ENCODE measurements at places on chromosomes 12 and 14. TPM values are rescaled to one million over a fixed set of nuclear protein-coding genes. Genes with fewer than 3 reads are reported as not detected.

- ATAC-seq = no peak
These were observed 34.8 kb downstream of the TMEM229B start for GRCh38 chr14:67453575-67454300.

IL22 gene
- total RNA-seq = 52.3 TPM

- ATAC-seq = no peak
These were observed 56.3 kb downstream of the RPH3A start for GRCh38 chr12:112847708-112848337.

DNA sequence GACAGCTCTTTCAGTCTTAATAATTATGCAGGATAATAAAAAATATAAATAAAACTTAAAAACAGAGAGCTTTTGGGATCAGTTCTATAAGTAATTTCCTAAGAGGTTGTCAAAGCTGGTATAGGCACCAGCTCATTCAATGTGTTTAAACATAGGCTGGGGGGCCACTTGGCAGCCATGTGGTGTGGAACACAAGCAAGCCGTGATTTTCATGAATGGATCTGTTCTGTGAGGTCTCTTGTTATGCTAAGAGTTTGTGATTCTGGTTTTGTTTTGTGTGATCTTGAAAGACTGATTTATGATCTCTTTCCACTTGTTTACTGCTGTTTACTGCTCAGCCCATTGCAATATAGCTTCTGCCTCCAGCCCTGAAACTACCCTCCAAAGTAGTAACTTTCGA is 240.9 kb downstream of the FBXL14 start:
- ATAC-seq = no peak

ANP32D gene
- not detected for total RNA-seq

- ATAC-seq = no peak
These were observed 1145.3 kb downstream of the FSCB start for GRCh38 chr14:43361751-43362150.

GRCh38 chr12:26077915-26078702 is 46.7 kb downstream of the BHLHE41 start:
- no peak for ATAC-seq

- no peak for ATAC-seq
These were observed 43.4 kb upstream of the PIK3C2G start for GRCh38 chr12:18217966-18218365.

DNA sequence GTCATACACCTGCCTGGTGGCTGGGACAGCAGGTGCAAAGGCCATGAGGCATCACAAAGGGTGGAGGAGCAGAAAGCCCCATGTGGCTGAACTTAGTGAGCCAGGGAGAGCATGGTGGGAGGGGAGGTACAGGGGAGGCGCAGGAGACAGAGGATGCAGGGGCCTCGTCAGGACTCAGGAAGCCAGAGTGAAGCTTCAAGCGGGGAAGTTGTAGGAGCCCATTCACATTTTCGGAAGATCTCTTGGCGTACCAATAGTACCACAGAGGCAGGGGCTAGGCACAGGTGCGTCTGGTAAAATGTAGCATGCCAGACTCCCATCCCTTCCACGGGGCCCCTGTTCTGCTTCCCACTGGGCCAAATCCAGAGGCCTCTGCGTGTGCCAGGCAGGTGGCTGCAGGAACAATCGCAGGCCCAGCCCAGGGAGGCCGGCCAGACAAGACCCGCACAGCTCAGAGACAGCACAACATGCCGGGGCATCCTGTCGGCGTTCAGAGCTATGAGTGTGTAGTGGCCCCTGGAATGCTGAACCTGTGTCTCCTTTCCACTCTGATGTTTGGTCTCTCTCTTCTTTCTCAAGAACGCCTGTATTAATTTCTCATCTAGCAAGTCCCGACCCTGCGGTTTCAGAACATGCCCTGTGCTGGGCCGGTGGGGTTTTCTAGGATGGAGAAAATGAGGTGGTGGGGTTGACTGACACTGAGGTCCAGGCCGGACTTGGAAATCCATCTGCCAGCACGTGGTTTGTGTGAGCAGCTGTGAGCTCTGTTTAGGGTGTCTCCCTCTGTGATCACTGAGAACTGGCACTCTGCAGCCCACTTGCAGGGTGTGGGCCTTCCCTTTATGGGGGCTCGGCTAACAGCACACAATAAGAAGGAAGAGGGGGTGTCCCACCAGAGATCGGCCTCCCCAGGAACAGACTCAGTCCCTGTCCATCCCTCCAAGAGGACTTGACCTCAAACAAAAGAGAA is 5.5 kb upstream of the TMEM132D start:
- no peak for ATAC-seq

GRCh38 chr14:59507063-59507751 is 22.9 kb downstream of the JKAMP start:
- ATAC-seq = peak; percentile 68

- ATAC-seq = no peak
These were observed 330.4 kb downstream of the MED13L start for GRCh38 chr12:115946867-115947695.

GRCh38 chr14:76219873-76220272 is 68.2 kb downstream of the GPATCH2L start:
- ATAC-seq = no peak

GRCh38 chr12:2794191-2794735 is 507 bp upstream of the FKBP4 start:
- ATAC-seq = peak; percentile 13

GRCh38 chr12:111638556-111638955 is 39.4 kb upstream of the ATXN2 start:
- no peak for ATAC-seq

DNA sequence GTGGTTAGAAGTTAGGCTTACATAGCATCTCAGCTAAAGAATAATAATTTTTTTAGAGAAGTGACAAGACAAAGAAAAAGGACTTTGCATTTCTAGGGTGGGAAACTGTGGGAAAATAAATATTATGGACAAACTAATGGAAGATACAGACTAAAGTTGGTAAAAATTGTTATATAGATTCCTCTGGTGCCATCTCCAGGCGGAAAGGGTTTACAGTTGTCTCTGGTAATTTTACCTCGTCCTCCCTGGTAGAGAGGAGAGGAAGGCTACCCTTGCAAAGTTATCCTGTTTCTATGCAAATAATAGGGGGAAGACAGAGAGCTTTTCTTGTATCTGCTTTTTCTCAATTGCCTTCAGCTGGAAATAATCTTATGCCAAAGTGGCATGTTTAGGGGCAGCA is 5.2 kb downstream of the OR11G2 start:
- ATAC-seq = no peak

HOXC12 gene
- not detected for total RNA-seq

DNA sequence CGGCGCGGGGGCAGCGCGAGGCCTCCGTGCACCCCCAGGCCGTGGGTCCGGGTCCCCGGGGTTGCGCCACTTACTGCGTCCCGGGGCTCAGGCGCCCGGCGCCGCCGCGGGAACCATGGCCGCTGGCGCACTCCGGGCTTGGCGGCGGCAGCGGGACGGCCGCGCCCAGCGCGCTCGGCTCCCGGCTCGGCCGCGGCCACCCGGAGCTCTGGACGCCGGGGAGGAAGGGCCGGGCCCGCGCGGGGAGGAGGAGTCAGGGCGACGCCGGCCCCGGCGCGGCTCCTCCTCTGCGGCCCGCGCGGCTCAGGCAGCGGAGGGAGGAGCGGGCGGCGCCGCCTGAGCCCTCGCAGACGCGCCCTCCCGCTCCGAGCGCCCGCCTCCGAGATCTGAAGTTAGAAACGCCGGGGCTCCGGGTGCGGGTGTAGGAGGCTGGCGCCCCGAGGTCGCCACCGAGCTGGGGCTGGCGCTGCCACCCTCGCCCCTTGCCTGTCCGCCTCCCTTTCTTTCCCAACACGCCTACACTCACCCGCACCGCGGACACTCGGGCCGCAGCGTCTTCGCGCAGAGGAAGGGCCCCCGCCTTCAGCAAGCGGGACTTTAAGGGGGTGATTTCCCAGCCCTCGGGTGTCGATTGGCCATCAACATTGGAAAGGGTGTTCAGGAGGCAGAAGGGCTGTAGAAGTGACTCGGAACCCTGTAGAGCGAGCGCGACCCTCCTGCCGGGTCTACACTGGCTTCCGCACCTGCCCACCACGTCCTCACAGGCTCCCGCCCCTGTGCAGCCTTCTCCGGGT is at the start of gene NIN:
TSS of gene NIN (minus strand) at position 231 of the 794 bp plus-strand sequence. CDS start 9,106 bp downstream, outside the sequence.
- peak; percentile 92 for ATAC-seq

DNA sequence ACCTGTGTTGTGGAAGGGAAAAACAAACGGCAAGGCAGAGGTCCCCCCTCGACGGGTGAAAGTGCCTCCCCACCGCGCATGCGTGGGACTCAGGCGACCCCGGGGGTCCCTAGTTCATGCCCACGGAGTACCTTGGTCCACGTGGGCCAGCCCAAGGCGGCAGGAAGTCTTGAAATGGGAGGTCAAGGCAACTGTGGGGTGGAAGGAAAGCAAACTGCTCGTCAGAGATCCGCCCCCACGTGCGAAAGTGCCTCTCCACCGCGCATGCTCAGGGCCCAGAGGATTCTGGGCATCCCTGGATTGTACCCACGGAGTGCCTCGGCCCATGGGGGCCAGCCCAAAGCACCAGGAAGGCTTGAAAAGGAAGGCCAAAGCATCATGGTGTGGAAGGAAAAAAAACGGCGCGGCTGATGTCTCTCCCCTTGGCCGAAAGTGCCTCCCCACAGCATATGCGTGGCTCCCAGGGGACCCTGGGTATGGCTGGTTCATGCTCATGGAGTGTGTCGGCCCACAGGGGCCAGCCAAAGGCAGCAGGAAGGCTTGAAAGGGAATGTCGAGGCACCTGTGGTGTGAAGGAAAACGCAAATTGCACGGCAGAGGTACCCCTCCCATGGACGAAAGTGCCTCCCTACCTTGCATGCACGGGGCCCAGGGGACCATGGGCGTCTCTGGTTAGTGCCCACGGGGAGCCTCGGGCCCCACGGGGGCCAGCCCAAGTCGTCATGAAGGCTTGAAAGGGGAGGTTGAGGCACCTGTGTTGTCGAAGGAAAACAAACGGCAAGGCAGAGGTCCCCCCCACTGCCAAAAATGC is 369.7 kb downstream of the ALG10 start:
- ATAC-seq = no peak

ITGB7 gene
- 183 TPM for total RNA-seq

NEMP1 gene
- 117 TPM for total RNA-seq

EPYC gene
- not detected for total RNA-seq

CRIP1 gene
- total RNA-seq = 358 TPM

- no peak for ATAC-seq
These were observed 109.5 kb downstream of the FOXG1 start for GRCh38 chr14:28875934-28876571.

RACGAP1 gene
- total RNA-seq = 132 TPM

DNA sequence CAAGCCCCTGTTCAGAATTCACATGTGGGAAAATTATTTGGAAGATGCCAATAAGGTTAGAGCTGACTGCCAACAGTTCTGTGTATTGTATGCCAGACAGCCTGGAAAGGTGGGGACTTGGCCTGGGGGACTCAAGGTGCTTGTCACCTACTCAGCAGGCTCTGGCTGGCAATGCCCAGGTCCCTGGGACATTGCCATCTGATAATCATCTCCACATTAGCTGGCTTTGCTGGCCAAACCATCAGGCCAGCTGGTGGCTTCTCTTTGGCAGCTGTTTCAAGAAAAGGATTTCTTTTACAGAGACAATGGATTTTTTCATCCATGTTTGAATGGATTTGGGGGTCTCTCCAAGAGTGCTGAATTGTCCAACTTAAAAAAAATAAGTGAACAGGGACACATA is 165.2 kb downstream of the BRMS1L start:
- ATAC-seq = no peak

DAZAP2 gene
- 124 TPM for total RNA-seq

GRCh38 chr12:12541782-12542181 is 20.9 kb downstream of the DUSP16 start:
- ATAC-seq = no peak

GRCh38 chr12:26523708-26524150 is 309.3 kb downstream of the ITPR2 start:
- no peak for ATAC-seq

DNA sequence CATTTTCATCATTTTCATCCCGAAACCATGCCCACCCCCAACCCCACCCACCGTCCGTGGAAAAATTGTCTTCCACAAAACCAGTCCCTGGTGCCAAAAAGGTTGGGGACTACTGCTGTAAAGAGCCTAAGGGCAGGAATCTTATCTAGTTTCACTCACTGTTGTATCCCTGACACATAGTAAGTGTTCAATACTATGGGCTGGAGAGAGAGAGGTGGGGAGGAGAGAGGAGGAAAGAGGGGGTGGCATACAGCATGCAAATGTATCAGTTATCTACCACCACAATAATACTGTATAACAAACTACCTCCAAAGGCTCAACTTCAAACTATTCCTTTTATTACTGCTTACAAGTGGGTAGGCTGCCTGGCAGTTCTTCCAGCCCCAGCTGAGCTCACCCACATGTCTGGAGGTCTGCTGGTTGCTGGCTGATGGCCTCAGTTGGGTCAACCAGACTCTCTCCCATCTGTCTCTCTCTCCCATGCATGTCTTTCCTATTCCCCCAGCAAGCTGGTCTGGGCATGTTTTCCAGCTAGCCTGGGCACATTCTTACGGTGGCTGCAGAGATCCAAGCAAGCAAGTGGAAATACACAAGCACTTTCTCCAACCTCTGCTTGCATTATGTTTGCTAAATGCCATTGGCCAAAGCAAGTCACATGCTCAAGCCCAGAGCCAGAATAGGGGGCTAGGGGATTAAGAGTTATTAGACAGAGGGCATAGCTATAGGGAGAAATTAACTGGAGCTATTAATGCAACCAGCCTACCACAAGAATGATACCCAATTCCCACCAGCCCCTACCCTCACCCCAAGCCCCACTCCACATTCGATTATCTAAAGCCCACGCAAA is 31.6 kb upstream of the FICD start:
- ATAC-seq = no peak

DNA sequence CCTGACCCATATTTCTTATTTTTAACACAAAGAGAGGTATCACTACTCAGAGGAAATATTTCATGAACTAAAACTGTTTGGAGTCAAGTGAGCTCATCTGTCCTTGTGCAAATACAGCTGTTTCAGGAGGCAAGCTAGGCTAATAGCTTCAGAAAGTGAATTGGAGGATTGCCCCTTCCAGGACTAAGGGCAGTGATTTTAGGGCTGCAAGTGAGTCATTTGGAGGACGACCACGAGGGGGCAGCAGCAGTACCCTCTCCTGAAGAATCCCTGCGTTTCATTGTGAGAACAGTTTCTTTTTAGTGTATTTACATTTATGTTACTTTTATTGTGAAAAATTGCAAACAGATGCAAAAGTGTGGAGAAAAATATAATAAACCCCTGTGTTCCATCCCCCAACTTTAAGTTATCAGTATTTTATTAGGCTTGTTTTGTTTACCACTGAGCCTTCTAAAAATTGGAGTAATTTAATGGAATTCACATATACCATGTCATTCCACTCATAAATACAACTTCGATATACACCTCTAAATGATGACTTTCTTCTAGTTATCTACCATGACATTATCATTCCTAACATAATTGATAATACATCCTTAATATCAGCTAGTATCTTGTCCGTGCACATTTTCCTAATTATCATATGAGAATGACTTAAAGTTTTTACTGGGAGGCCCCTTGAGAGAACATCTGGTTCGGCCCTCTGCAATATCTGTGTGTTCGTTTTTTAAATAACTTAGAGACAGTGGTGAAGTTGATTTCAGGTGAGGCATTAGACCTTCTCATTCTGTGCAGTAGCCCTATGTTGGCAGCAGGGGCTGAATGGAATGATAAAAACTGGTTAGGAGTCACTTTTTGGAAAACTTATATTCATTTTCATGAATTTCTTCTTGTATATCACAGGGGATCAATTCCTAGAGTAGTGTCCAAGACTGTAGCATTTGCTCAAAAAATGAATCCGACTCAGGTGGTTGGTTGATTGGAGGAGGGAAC is 13.7 kb downstream of the FOXJ2 start:
- ATAC-seq = peak; percentile 64
